ENCODE measurements at places on chromosomes 2 and 18.
A peak's percentile ranks its signal among the peaks of the same experiment; 100 is the strongest.

DNA sequence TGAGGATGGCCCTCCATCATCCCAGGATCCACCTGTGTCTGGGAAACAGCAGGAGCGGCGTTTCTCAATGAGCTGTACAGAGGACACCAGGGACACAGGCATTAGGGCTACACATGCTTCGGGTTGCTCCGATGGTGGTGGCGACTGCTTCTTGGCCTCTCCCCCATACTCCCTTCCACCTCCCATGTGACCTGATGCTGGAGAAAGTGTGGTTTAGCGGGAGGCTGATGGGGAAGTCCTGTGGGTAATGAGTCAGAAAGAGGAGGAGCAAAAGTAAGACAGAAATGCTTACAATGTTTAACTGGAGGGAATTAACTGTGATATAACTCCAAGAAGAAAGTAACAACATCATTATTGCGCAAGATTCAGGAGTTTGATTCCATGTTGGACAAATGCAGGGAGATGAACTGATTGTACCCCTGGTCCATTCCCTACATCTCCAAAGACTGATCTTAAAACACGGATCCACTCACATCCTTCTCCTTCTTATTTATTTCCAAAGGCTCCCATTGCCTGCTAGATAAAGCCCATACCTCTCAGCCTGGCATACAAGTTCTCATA is 186.6 kb downstream of the NRP2 start:
- no peak for DNase-seq

DNA sequence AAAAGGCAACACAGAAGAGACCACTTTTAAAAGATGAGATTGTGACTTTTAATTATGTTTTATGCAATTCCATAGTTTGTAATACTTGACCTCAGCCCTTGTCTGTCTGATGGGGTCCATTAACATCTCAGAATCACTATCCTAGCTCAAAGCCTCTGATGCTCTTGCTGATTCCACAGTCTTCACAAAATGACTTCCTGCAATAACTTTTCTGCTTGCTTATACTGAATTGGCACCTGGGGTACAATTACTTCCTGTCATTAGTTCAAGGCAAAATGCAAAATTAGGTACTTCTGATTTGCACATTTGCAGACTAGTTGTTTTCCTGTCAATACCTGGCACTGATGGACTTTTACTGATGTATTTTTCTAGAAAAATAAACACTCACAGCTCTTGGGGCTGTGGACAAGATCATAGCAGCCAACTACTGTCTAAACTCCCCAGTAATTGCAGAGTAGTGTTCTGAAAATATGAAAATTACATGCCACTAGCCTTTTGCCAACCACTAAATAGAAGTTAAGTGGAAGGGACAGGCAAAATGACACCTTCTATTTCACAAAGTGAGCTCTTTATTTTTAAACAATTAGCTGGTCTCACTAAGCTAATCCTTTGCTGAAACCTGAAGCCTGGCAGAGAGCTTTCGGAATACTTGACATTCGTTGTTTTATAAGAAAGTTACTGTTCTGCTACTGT is 129.1 kb downstream of the PIEZO2 start:
- DNase-seq, result no peak

- no peak for DNase-seq
These were observed 91.5 kb downstream of the MREG start for GRCh38 chr2:215921895-215922294.

GRCh38 chr2:155722290-155722689 is 610.2 kb downstream of the NR4A2 start:
- no peak for DNase-seq

DNA sequence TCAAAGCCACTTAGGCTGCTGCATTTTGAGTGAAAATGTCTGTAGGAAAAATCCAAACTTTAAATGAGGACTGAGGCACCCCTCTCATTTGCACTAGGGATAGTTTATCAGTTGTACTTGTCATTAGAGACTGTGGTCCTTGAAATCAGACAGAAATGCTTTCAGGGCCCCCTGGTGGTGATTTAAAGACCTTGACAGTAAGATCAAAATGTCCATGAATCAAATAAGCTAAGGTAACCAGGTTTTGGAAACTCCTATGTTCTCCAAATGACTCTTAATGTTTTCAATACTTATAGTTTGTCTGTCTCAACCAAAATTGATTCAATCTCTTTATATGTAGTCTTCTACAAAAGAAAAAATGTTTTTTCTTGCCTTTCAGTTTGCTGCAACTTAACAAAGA is 28.8 kb upstream of the DDX18 start:
- no peak for DNase-seq

DNA sequence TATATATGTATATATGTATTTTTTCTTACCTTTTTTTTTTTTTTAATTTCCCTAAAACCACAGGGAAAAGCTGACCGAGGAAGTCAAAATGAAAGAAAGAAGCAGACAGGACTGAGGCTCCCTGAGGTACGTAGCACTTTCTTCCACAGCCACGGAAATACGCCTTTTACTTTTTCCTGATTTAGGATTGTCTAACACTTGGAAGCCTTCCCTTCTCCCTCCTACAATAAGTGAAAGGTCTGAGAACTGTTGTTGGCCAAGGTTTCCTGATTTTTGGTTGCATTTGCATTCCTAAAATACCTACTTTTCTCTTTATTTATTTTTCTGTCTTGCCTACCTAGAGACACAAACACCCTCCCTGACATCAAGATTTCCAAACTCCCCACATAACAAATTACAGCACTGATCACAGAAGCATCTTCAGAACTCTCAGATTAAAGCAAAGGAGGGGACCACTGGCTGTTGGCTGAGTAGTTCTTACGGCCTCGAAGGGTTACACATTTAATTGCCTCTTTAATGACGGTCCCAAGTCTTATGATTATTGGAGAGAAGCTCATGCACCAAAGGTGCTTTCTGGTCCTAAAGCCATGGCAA is 778.5 kb upstream of the FANCL start:
- DNase-seq, result no peak

GRCh38 chr18:57806978-57807285 is 3.8 kb upstream of the ATP8B1 start:
- DNase-seq, result peak; percentile 71

DNA sequence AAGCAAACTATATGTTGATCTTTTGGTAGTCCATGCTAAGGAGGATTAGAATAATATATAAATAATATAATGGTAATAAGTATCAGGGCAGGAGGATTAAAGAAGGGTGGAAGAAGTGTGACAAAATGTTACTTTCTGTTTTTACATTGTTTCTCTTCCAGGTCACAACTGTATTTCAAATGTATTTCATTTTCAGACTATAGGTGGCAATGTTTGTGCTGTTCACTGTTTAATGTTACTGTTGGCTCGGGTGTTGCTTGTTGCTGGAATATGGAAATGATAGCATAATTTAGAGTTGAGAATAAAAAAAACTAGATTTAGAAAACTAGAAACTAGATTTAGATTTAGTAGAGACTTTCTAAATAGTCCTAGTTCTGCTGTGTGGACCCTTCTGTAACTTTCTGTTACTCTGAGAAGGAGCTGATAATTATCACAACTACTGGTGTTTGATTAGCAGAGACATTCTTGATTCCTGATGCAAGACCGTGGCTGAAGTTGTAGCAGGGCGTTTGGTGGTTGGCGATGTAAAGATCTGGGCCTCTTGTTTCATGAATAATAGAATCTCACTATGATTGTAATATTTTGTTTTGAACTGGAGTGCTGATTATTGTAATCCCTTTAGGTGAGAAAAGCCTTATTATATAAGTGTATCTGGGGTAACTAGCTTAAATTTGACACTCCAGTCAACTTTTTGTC is 7.9 kb downstream of the NEDD4L start:
- DNase-seq, result no peak

DNA sequence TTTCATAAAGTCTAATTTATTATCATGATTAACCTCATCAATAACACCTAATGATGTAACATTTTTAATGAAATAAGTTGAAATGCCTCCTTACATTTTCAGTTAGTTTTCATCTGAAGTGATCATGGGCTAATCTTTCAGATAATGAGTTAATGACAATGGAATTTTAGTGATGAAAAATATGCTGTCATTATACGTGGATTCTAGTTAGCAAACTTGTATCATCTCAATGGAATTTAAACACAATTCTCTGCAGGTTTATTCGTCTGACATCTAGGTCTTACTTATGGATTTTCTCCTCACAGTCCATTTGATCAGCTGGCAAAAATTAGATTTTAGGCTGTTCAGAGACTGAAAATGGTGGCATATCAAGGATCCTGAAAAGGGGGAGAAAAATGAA is 885.0 kb downstream of the SLC4A3 start:
- DNase-seq, result no peak

DNA sequence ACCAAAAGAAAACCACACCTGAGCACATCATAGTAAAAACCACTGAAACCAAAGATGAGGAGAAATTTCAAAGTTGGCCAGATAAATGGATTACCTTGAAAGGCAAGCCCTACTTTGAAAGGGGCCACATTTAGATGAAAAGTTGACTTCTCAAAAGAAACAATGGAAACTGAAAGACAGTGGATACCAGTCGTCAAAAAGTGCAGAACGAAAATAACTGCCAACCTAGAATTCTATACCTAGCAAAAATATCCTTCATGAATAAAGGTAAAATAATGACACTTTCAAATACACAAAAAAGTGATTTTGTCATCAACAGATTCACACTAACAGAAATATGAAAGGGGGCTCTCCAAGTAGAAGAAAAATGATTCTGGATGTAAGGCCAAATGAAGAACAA is 18.4 kb downstream of the NEU4 start:
- no peak for DNase-seq

- DNase-seq, result no peak
These were observed 782 bp downstream of the COL6A3 start for GRCh38 chr2:237412988-237413776.

DNA sequence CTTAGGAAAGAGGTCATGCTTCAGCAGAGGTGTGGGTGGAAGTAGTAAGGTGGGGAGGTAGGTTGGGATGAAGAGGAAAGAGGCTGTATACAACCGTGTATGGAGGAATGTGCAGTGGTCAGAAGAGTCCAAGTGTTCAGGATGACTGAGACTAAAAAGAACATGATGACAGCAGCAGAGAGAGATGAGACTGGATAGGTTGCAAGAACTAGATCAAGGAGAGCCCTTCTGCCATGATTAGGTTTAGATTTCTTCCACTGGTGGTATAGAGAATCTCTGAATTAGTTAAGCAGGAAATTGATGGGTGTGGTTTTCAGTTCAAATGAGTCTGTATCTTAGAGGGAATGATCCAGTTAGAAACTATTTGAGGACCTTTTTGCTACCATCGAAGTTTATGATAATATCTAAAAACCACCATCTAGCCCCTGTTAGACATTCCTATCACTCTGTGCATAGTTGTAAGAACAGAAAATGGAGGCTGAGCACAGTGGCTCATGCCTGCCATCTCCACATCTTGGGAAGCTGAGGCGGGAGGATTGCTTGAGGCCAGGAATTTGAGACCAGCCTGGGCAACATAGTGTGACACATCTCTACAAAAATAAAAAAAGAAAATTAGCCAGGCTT is 221.0 kb downstream of the LTBP1 start:
- DNase-seq, result no peak

- DNase-seq, result no peak
These were observed 56.7 kb downstream of the NEMP2 start for GRCh38 chr2:190477661-190478454.

DNA sequence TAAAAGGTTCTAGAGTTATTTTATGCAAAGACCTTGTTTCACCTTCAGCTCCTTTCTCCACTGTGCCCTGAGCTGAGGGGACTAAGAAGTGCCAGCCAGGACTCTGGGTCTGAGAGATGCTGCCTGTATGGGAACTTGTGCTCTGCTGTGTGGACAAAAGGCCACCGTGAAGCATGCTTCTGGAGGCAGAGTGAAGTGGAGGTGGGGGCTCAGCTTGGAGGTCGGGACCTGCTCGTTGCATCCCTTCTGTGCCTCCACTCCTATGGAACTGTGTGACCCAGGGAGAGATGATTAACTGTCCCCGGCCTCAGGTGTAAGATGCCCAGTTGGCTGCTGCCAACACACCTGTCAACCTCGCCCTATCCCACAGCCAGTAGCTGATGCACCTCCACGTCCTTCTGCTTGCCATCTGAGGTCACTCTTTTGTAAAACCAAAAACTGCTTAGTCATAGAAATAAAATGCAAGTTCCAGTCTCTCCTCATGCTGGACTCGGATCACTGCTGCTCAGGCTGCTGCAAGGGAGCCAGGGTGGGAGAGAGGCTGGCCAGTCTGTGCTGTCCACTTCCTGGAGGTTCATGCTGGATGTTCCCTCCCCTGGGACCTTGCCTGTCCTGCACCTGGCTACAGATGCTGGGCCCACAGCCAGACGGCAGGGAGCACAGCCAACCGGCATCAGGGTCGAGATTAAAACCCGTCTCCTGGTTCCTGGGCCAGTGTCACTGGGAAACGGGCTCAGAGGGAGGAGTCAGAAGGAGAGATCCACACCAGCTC is 113.2 kb downstream of the ACKR3 start:
- no peak for DNase-seq

GRCh38 chr18:3747176-3747973 is 297.4 kb downstream of the TGIF1 start:
- DNase-seq, result peak; percentile 70

GRCh38 chr2:68726608-68727367 is 7.8 kb upstream of the ARHGAP25 start:
- peak; percentile 54 for DNase-seq

- no peak for DNase-seq
These were observed 71.8 kb downstream of the CHST9 start for GRCh38 chr18:27113358-27113757.

DNA sequence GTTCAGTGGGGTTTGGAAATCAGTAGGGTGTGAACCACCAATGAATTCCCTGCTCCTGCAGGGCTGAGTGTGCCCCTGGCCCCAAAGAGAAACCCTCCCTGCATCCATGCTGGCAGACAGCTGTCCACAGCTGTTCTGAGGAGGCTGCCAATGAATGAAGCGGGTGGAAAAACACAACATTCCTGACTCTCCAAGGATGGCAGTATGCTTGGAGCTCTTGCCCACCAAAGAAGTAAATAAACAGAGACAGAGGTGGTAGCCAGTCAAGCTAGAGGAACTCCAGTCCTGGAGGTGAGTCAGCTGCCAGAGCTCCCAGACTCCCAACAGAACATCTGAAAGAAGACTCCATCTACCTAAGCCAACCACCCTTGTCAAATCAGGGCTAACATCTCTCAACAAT is 6.2 kb downstream of the ZBTB7C start:
- no peak for DNase-seq

DNA sequence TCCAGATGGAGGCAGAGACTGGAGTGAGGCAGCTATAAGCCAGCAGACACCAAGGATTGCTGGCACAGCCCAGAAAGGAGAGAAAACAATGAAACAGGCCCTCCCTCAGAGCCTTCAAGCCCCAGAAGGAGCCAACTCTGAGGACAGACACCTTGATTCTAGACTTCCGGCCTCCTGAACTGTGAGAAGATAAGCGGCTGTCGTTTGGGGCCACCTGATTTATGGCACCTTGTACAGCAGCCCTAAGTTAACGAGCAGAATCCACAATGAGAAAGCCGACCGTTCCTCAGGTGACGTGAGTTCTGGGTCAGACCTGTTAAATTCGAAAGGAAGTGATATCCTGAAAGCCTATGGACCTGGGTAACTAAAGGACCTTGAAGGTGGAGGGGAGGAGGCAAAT is 7.3 kb upstream of the CNDP2 start:
- DNase-seq, result peak; percentile 7

GRCh38 chr2:98713332-98714015 is 17.5 kb downstream of the MGAT4A start:
- no peak for DNase-seq

GRCh38 chr2:241184901-241185300 is 3.6 kb upstream of the ANO7 start:
- DNase-seq, result no peak

Measured in right atrium auricular region (tissue), 2 donors.